ENCODE measurements at places on chromosomes 1 and 21.

DNA sequence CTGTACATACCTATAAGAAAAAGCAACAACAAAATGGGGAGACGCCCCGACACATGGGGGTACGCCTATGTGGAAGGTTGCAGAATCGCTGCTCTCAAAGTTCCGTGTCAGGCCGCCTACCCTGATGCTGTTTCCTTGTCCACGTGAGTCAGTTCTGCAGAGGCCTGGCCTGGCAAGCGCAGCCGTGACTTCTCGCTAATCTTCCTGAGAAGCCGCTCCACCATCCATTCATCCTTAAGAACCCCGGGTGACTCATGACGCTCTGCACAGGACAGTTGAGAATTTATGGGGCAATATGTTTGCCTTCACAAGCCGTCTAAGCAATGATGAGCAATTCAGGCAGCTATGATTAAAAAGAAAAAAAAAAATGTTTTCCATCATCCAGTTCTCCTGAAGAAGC is 122.3 kb upstream of the TMPRSS2 start:
- DNase-seq, result no peak

DNA sequence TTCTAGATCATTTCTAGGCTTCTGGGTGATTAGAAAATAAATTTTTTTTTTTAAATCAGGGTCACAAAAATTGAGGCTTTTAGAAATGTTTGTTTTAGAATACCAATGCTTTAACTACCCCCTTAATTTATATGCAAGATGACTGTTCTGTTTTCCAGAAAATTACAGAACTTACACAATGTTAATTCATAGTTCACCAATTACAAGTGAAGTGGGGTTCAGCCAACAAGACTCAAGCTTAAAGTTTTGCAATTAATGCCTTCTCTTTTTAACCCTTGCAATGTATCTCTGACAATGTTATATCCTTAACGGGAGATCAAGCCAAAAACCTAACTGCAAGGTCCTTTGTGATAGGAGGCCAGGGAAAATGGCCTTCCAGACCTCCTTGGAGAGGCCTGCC is 5.6 kb downstream of the PRELP start:
- no peak for DNase-seq

- no peak for DNase-seq
Observed at GRCh38 chr1:209241487-209241886, 342.0 kb upstream of the CAMK1G start.

GRCh38 chr1:116806245-116806644 is 52.0 kb downstream of the CD2 start:
- DNase-seq, result no peak

DNA sequence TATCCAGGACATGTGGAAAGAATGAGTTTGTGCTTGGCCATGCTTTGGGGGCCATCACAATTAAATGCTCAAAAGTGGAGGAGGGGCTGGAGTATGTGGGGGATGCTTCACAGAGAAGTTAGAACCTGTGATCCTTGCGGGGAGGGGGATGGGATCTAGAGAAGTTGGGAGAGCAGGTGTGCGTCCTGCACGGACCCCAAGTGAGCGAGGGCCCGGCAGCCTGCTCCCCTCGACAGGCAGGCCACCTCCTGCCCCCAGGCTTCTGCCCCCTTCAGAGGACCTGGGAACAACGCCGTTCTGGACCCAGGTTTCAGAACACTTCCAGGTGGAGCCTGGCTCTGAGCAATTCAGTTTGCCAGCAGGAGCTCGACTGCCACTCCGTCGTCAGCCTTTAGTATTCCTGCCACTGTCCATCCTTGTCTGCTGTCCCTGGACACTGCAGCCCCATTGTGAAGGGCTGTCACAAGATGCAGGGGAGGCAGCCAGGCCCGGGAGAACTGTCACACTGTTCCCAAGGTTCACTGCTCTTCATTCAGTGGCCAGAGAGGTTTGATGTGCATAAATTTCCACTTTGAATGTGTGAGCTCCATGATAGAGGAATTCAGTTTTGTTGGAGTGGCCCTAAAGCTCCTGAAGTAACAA is 112.2 kb downstream of the DHRS3 start:
- DNase-seq, result no peak
